ENCODE measurements at places on chromosomes 4 and X.
A peak's percentile ranks its signal among the peaks of the same experiment; 100 is the strongest.

- no peak for DNase-seq
Observed at GRCh38 chr4:104966349-104967033, 180.2 kb upstream of the TET2 start.

DNA sequence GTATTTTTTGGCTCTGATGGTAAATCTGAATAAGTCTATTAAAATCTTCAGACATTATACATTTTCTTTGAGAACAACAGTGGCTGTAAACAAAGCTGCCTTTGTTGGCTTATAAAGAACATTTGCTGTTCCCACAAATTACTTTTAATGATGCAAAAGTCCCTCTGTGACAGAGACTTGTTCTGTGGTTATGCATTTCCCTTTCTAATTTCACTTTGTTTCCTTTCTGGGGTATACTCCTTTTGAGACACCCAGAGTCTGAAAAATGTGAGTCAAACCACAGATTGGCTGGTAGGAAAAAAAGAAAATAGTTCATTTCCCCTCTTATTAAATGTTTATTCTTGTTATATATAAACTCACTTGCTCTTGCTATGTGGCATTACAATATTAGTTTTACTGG is 402.4 kb downstream of the PACRGL start:
- no peak for DNase-seq

DNA sequence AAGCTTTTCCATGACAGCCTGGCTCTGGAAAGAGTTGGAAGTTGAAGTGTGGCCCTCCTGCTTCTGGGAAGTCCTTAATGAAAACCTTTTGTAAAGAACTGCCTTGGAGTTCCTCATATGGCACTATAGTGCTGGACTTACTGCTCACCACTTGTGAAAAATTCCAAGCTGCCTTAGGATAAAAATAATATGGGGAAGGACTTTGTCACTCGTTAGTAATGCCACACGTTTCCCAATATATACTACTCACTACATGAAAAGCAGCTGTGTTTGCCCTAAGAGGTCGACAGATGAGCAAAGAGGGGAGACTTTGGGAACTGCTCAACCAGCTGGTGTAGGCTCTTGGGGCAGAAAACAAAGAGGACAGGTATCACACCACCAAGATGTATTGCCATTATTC is 11.7 kb downstream of the OPHN1 start:
- no peak for DNase-seq

DNA sequence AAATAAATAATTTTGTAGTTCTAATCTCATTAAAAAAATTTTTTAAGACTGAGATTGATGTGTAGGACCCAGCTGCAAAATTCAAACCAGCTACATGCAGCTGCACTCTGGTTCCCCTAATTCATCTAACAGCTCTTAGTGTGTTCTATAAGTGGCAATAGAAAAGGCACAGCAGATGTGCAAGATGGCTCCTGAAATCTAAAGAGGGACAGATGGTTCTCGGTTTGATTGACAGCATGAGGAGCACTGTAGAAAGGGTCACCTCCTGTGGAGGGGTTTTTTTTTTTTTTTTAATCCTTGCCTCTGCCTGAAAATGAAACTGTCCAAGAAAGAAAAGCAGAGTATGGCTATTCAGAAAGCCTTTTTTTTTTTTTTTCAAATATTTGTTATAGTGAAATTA is 16.9 kb upstream of the OCIAD1 start:
- DNase-seq = peak; percentile 27

- DNase-seq = no peak
Observed at GRCh38 chrX:119753639-119754257, 4.6 kb upstream of the SOWAHD start.

DNA sequence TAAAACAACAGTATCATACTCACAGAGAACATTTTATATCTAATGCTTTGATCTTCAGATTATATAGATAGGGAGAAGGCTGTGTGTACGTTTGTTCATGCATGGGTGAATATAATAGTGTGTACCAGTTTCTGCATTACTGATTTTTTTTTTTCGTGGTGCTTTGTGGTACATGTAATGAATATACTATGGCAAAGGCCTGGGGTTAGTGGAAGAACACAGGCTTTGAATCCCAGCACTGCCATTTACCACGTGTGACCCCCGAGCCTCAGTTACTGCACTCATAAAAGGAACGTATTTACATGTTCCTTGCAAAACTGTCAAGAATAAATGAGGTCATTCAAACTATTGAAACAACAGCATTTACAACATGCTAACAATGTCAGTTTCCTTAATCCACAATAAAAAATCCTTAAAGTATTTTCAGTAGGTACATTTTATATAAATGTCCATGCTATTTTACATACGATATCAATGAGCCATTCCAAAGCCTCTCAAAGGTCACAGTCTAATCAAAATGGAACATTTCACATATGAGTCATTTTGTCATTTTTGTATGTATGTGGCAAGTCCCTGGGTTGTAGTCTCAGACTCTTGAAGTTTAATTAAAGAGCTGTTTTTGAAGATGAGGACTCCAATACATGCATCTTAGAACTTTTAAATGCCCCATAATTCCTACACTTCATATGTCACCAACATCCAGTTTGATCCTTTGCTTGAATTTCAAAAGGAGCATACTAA is 242.8 kb downstream of the PPP3CA start:
- no peak for DNase-seq

DNA sequence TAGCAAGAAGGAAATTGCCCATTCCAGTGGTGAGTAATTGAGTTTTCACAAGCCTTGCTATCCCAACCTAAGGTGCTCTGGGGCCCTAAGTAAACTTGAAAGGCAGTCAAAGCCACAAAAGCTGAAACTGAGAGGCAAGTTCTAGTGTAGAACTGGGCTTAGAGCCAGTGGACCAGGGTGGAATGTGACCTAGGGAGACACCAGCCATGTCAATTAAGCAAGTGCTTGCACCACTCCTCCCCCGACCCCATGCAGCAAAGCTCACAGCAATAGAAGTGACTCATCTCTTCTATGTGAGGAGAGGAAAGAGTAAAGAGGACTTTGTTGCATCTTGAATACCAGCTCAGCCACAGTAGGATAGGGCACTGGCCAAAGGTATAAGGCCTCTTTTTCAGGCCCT is 486.1 kb upstream of the POU3F4 start:
- no peak for DNase-seq

GRCh38 chrX:118208481-118208880 is 91.9 kb upstream of the KLHL13 start:
- DNase-seq = no peak

GRCh38 chrX:19907794-19908193 is 20.4 kb upstream of the SH3KBP1 start:
- no peak for DNase-seq

GRCh38 chr4:52957220-52957686 is 95.1 kb downstream of the RASL11B start:
- peak; percentile 68 for DNase-seq

DNA sequence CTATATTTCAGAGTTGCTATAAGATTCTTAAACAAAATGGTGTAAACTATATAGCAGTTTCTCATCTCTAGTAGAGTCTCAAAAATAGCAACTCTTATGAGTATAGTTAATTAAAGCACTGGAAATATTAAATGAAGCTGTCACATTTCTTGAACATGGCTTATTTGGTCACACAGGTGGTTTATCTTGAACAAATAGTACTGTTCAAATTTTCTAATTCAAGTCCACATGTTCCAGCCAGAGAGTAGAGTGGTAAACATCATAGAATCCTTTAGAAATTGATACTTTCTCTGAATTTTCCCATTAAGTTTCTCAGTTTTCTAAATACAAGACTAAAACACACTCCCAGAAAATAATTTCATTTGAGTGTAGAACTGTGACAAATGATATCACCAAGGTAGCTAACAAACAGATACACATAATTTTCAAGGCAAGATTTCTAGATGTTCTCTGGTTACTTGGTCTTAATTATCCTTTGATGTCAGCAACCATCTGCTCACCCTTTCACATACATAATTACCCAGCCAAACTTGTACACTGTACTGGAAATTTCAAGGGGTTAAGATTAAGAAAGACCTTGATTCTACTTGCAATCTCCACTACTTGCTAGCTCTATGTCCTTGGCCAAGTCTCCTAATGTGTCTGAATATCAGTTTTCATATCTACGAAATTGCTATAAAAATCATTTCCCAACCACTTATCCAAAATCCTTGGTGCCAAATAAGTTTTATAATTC is 24.3 kb upstream of the PAK3 start:
- DNase-seq = no peak

DNA sequence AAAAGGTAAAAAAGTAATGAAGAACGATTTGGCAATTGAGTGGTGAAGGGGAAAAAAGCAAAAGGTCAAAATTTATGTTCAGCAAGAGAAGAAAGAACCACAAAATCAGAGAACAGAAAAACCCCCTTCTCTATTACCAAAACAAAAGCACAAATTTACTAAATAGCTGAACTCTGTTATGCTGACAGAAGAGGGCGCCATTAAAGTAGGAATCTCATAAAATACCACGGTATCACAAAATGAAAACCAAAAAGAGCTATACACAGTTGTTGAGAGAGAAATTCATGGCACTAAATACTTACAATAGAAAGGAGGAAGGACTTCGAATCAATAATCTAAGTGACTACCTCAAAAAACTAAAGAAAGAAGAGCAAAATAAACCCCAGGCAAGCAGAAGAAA is 69.6 kb upstream of the CXorf66 start:
- DNase-seq = no peak

GRCh38 chr4:86596807-86597206 is 2.7 kb downstream of the PTPN13 start:
- DNase-seq = no peak

DNA sequence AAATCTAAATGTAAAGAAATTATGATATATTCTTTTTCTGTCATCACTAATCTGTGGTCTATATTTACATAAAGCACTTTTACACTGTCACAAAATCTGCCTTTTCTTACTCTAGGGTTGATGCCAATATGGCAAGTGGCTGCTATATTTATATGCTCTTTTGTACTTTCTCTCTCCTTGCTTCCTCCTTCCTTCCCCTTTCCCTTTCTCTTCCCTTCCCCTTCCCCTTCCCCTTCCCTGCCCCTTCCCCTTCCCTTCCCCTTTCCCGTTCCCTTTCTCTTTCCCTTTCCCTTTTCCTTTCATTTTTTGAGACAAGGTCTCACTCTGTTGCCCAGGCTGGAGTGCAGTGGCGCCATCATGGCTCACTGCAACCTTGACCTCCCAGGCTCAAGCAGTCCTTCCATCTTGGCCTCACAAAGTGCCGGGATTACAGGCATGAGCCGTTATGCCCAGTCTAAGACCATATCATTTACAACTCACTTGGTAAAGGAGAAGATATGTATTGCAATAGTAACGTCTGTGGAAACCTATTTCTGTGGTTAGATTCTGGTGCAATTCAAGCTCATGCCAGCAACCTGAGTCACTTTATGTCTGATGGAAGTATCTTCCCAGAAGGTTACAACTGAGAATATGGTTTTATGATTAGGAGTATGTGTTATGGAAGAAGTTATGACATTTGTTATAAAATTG is 13.9 kb upstream of the PLAC8 start:
- no peak for DNase-seq

- no peak for DNase-seq
Observed at GRCh38 chr4:158802914-158803313, 34.1 kb downstream of the FNIP2 start.

DNA sequence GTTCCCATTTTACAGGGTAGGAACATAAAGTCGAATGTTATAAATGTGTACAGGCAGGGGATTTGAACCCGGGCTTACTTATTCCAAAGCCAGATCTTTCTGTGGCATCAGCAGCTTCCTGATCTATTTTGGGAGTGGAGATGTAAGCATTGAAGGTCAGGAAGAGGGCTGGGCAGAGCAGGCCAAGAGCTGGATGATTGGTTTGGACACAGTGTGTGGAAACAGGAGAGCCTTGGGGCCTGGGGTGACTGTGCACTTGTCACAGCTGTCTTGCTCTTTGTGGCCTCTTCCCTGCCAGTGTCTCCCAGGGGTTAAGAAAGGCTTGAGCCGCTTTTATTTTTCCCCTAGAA is 127.9 kb upstream of the ENPP6 start:
- DNase-seq = peak; percentile 30

DNA sequence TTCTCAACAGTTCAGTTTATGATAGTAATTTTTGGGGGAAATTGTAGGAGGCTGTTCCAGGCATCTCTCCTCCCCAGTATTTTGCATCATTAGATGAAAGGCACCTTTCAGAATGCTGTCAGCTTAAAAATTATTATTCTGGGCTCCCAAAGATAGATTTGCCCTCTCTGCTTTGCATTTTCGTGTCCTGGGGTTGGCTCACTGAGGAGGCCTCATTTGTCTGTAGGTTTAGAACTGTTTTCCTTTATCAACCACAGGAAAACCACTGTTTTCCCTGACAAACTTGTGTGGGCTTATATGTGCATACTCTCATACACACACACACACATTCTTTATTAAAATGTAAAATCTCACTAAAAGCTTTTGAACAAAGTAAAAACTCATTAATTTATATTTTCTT is 197.2 kb upstream of the VCX3A start:
- DNase-seq = no peak

DNA sequence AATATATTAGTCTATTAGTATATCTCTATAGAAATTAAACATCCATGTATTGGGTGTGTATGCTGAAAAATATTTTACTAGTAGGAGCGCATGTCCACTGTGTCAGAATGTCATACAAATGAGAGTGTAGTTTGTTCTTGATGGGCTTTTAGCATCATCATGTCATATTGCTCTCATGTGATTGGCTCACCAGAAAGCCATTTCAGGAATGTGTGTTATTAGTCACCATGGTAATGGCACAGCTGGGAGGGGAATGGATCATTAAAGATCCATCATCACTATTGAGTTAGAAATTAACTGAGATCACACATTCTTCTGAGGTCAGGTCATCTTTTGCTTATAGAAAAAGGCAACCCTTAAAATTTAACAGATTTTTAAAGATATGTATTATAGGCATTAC is 77.3 kb downstream of the PHEX start:
- no peak for DNase-seq

- peak; percentile 25 for DNase-seq
Observed at GRCh38 chrX:48573690-48574269, 504 bp upstream of the RBM3 start.

DNA sequence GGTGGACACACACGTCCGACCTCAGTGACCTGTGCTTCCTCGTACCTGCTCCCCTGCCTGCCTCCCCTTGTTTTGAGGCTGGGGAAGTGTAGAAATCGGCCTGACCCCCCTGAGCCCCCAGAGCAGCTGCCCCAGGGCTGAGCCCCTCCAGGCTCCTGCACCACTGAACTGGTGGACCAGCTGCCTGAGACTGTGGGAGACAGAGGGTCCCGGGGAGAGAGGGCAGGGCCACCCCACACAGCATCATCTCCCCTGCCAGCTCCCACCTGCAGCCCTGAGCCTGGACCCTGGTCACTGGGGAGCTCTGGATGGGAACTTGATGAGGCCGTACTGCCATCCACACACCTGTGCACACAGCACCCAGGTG is 15.0 kb upstream of the NAT8L start:
- no peak for DNase-seq

DNA sequence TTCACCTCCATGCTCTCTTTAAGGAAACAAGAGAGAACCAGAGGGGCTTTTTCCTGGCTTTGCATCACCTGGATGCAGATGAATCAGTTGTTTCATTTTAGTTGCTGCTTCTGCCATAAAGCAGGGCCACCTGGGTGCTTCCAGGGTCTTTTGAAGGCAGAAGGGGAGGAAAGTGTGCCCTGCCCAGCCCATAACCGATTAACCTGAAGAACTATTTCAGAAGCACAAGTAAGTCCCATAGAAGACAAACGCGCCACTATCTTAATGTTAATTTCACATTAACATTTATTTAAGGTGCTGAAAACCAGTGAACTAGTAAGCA is 32.1 kb downstream of the IRF2 start:
- DNase-seq = no peak
